ENCODE measurements at places on chromosomes 5 and 9. TPM values are rescaled to one million over a fixed set of nuclear protein-coding genes. Genes with fewer than 3 reads are reported as not detected.

The ERCC8 gene
- total RNA-seq = 9.1 TPM

The FCN2 gene
- not detected for total RNA-seq

The RNF180 gene
- 14.0 TPM for total RNA-seq

The CNOT6 gene
- 21.7 TPM for total RNA-seq

The TNFSF8 gene
- total RNA-seq = 3.8 TPM

The GLRX gene
- 88.4 TPM for total RNA-seq

The MFAP3 gene
- total RNA-seq = 32.8 TPM

The CCDC152 gene
- total RNA-seq = 0.78 TPM

The SPATA31C1 gene
- total RNA-seq = not detected

The NME5 gene
- 2.4 TPM for total RNA-seq

The KIF12 gene
- 6.2 TPM for total RNA-seq

DNA sequence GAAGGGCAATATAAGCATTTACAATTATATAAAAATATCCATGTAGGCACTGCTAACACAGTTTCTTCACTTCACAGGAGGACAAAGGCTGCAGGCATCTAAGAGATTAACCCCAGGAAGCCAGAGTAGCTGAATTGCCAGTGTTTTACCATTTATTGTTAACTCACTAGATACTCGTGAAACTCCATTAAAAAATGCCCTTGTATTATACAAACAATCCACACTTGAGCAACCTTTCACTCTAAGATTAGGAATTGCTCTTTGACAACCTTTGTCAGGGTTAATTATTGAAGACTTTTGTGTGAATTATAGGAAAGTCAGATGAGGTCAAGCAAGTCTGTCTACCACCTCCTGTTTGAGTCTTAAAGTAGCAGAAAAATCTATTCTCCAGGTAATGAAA, 317.8 kb downstream of the ADGRV1 start:
- no peak for DNase-seq

DNA sequence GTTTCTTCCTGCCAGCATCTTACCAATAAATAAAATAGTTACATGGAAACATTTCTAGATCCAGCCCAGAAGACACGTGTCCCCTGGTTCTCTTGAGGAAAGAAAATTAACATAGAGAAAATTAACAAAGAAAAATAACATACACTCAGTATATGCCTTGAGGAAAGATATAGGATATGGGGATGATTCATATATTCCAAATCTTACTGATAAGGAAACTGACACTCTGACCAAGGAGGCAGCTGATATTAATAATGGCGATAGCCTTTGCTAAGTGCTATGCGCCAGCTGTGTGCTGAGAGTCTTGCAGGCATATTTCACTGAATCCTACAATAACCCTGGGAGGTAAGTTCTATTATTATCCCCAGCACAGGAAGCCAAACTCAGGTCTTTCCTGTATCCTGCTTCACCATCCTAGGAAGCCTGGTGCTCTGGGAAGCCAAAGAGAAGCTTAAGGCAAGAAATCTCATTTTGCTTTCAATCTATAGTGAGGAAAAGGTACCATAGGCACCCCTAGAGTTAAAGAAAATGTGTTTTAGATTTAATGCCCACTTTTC, 302.7 kb upstream of the NREP start:
- DNase-seq = no peak

- DNase-seq = no peak
Observed at GRCh38 chr5:67807439-67807888, 408.1 kb upstream of the PIK3R1 start.

GRCh38 chr5:79932510-79933504, 58.3 kb downstream of the MTX3 start:
- DNase-seq = no peak

- DNase-seq = no peak
Observed at GRCh38 chr5:54159153-54159892, 151.1 kb downstream of the ARL15 start.

- DNase-seq = no peak
Observed at GRCh38 chr5:40378396-40379177, 301.1 kb upstream of the PTGER4 start.

GRCh38 chr5:135265497-135266302, 133.3 kb downstream of the MACROH2A1 start:
- DNase-seq = no peak

- no peak for DNase-seq
Observed at GRCh38 chr9:89379508-89380115, 61.3 kb downstream of the SECISBP2 start.

DNA sequence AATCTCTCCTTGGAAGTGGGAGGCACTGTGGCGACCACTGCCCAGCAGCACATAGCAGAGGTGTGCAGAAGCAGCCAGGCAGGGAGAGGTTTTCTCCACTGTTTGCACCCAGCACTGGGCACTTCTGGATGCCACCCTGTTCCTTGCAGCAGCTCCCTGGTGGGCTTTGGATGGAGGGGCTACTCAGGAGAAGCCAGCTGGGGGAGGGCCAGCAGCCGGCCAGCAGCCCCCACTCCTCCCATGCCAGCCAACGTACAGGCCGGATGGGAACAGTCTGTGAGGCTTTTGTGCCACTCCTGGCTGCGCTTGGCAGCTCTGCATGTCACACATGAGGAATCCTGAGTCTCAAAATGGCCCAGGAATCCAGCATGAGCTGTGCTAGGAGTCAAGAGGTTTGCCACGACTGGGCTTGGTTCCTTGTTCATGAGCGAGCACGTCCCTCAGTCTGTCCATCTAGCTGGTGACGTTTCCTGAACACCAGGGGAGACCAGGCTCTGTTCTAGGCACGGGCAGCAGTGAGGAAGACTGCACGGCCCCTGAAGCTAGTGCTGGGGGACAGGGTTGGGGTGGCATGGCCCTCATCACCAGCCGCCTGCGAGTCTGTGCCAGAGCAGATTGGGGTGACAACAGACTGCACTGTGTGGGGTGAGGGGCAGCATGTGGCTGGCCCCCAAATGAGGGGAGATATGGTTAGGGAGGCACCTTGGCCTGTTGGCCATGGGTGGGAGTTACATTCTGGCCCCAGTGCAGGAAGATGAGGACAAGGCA, 10.1 kb downstream of the PHF2 start:
- DNase-seq = no peak

GRCh38 chr5:114702136-114702535, 340.3 kb downstream of the KCNN2 start:
- DNase-seq = no peak

GRCh38 chr9:74630228-74630627, 133.1 kb downstream of the RORB start:
- no peak for DNase-seq

DNA sequence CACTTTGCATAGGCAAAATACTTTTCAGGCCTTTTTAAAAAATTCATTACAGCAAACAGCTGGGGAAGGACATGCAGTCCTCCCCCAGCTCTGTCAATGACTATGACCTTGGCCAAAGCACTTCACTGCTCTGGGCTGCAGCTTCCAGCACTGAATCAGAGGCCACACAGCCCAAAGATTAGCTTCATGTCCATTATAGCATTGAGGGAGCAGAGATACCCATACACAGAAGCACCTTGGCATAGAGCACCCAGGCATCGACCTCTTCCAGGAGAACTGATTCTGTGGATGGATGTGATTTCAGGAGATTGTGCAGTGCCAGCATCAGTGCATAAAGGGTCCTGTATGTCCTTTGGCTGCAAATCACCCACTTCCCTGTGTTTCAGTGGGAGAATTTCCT, 241.9 kb downstream of the MARCHF11 start:
- no peak for DNase-seq

DNA sequence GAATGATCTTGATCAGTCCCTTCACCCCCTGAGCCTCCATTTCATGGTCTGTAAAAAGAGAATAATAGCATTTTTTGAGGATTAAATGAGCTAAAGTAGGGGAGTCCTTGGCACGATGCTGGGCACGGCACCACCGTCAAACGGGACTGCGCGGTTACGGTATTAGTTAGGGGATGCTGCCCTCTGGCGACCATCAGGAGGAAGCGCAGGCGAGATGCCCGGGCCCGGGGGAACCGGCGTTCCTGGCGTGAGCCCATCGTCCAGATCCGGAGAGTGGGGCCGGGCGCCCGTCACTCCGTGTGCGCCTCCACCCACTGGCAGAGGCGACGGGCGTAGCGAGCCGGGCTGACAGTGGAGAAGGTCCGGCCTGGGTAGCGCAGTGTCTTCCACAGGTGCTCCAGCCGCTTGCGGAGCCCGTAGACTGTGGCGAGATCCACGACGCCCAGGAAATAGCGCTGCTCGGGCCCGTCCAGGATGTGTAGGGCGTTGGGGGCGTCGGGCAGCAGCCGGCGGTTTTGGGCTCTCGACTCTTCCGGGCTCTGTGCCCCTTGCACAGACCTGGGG, 4.8 kb upstream of the ST6GALNAC4 start:
- peak; percentile 86 for DNase-seq

- DNase-seq = no peak
Observed at GRCh38 chr5:111143910-111144309, 51.8 kb downstream of the WDR36 start.

GRCh38 chr5:146873186-146873917, 5.2 kb downstream of the PPP2R2B start:
- DNase-seq = no peak

- DNase-seq = no peak
Observed at GRCh38 chr5:112551419-112552032, 132.4 kb upstream of the EPB41L4A start.

- DNase-seq = no peak
Observed at GRCh38 chr5:176545737-176546509, 3.2 kb upstream of the CDHR2 start.

- no peak for DNase-seq
Observed at GRCh38 chr9:23571414-23572104, 254.5 kb downstream of the ELAVL2 start.

- DNase-seq = no peak
Observed at GRCh38 chr9:133170716-133171115, 7.0 kb upstream of the GBGT1 start.

DNA sequence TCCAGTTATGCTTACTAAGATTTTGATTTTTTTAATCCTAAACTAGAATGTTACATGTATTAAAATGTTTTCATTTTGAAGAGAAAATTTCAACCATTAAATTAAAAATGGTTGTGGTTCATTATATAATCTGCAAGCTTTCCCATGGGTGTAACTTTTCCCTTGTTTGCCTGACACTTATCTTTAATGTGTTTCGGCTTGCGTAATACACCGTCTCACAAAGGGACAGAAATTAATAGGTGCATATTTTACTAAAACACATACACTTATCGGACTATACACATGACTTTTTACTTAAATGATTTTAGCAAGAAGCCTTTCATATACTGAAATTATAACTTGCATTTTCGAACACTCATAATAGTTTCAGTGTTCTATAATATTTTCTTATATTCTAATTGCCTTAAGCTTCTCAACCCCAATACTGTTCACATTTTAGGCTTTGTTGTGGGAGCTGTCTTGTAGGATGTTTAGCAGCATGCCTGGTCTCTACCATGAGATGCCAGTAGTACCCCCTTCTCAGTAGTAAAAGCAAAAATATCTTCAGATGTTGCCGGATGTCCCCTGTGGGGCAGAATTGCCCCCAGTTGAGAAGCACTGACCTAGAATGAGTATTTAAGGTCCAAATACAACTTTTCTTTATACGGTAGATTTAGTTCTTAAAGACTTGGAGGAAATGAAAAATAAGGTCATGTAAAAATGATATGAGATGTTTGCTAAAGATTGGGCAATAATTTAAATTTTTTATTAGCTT, 28.6 kb downstream of the UGCG start:
- DNase-seq = no peak

DNA sequence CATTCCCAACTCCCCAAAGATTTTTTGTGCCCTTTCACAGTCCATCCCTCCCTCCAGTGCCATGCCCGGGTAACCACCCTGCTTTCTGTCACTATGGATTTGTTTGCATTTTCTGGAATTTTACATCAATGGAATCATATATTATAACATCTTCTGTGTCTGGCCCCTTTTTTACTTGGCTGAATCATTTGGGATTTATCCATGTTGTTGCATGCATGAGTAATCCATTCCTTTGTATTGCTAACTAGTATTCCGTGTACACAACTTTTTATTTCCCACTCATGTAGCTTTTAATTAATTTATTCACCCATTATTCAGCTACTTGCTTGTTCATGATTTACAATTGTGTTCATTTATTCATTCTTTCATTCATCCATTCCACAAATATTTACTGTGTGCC, 94.1 kb downstream of the FGF18 start:
- DNase-seq = no peak

DNA sequence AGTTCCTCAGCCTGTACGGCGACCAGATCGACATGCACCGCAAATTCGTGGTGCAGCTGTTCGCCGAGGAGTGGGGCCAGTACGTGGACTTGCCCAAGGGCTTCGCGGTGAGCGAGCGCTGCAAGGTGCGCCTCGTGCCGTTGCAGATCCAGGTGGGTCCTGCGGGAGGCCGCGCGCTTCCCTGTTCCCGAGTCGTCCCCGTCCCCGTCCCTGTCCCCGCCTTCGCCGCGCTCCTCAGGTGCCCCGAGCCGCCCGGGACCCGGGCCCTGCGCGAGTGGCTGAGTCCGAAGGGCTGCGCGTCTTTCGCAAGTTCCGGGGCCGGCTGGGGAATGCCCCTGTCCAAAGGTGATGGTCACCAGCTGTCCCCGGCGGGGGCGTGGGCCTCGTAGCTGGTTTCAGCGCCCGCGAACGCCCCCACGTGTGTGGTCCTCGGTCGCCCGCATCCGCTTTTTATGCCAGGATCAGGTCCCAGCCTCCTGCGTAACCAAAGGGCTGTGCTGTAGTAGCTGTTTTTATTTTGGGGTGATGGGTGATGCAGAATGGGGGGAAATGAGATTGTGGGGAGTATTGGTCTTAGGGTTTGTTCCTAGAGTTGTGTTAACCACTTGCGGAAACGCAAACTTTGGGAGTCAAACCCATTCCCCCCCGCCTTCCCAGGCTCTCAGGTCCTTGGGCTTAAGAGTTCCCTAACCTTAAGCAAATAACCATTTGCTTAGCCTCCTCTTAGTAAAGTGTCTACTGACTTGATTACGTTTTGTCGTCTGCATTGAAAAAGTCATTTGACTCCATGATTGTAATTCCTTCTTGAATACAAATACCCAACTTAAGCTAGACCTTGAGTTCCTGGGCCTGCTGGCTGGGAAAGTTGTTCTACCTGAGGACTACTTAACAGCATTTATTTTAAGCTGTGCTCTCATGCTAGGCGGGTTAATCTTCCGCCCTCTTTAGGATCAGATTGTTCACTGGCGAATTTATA, 663 bp downstream of the ISOC1 start:
- peak; percentile 91 for DNase-seq

- no peak for DNase-seq
Observed at GRCh38 chr9:74920944-74921626, 31.6 kb downstream of the C9orf40 start.

- no peak for DNase-seq
Observed at GRCh38 chr5:91329283-91329682, 53.8 kb downstream of the ARRDC3 start.

GRCh38 chr5:152379331-152379730, 25.7 kb downstream of the NMUR2 start:
- DNase-seq = no peak
